Fibroblast of gingiva (primary cell): ENCODE measurements at places on chromosomes 2 and 18.

DNA sequence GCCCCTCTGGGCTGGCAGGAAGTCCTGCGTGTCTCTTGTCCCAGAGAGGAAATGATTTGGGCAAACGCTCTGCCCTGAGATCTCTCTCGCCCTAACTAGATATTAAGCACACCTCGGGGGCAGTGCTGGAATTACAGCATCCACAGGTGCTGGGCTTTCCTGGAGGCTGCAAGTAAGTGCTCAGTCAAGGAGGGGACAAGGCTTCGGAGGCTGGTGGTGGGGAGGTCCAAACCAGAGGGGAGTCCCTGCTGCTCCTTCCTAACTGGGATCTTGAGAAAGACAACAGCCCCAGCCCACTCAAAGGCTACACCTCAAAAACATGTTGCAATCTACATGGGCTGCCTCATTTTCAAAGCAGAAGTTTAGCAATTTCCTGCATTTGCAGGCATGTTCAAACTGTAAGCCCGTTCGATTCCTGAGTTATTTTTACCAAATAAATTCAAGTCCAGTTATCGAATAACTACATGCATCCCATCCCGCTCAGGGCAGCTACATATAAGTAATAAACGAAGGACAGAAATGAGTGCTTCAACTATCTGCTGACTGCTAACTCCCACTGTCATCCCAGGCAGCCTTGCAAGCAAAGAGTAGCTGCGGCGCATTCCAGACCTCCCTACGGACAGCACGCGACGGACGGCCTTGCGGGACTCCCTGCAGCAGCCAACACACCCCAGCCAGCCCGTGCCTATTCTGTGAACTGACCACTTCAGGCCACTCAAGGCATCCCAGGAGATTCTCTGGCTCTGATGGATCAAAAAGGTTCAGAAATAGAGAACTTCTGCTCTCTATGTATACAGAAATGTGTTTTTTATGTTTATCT lies 27.5 kb downstream of the ZNF516 start:
- DNase-seq, result peak; percentile 36

- no peak for DNase-seq
Observed at GRCh38 chr2:46066116-46066515, 231.1 kb upstream of the EPAS1 start.

GRCh38 chr18:75562216-75562615 lies 134.7 kb upstream of the SMIM21 start:
- no peak for DNase-seq

- no peak for DNase-seq
Observed at GRCh38 chr2:170524828-170525565, 190.1 kb upstream of the SP5 start.

GRCh38 chr18:49273241-49273880 lies 187.1 kb downstream of the DYM start:
- no peak for DNase-seq

DNA sequence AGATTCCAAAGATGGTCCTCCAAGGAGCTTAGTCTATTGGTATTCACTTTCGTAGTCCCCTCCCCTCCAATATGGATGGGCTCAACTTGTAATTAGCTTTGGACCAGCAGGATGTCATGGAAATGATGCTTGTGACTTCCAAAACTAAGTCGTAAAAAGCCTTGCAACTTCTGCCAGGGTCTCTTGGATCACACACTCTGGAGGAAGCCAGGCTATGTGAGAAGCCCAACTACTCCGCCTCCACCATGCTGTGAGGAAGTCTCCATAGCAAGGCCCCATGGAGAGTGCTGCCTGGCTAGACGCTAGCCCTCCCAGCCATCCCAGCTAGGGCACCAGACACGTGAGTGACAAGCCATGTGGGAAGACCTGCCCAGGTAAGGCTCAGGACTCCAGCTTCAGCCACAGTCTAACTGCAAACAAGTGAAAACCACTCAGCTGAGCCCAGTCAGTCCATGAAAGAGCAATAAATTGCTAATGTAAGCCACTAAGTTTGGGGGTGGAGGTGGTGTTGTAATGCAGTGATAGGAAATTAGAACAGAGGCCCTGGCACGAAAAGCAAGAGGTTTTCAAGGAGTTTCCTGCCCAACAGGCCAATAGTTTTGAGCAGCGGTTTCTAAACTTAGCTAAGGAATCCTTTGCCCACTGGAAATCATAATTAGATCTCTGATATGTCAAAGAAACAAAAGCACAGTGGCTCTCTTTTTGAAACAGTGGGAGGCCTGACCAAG lies 77.5 kb upstream of the GLI2 start:
- no peak for DNase-seq

DNA sequence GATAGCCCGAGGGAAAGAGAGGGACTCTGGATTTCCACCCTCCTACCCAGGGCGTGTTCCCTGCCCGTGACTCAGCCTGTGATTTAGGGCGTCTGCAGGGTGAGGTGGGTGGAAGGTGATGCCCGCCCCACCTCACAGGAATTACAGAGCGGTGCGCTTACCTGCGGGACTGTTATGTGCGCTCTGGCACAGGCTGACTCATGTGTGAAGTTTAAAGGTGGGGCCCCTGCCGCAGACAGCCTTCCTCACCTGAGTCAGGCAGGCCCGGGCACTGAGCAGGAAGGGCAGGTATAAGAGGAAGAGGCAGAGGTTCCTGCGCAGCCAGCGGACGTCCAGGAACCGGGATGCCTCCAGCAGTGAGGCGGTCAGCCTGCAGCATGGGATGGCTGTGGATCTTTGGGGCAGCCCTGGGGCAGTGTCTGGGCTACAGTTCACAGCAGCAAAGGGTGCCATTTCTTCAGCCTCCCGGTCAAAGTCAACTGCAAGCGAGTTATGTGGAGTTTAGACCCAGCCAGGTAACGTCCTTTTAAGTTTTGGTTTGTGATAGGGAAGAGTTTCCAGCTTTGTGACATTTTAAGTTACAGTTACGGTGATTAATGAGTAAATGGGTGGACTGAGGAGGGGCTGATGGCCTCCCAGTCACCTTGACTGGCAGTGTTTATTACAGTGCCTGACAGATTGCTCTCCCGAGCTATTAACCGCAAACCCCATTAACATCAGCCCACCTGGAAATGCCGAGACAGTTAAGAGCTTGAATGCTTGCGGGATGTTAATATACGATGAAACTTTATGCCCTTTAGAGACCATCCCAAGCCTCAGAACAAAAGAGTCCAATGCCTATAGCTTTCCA lies 141.6 kb upstream of the TTC39C start:
- no peak for DNase-seq

DNA sequence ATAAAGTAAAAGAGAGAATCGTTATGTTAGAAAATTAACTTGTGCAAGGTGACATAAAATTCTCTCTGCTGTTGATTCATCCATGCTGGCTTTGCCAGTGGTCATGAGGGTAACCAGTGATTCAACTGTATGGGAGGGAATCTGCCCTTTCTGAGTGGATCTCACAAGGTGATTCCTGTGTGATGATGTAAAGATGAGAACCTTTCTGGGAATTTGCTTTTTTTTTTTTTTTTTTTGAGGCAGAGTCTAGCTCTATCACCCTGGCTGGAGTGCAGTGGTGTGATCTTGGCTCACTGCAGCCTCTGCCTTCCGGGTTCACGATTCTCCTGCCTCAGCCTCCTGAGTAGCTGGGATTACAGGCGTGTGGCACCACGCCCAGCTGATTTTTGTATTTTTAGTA lies 23.3 kb downstream of the RAB31 start:
- peak; percentile 26 for DNase-seq

GRCh38 chr18:49838381-49838780 lies 25.0 kb upstream of the ACAA2 start:
- no peak for DNase-seq

DNA sequence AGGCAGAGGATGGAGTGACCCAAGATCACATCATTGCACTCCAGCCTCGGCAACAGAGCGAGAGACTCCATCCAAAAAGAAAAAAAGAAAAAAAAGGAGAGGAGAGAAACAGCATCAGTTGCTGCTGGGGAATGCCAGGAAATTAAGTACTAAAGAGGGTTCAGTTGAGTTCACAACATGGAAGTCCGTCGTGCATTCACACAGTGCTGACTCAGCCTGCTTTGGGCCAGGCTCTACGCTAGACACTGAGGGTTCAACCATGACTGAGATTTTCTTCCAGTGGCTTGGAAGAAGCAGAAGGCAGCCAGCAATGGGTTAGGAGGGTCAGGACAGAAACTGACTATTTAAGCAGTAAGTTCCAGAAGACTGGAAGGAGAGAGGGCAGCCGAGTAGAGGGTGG lies 108.8 kb downstream of the FMNL2 start:
- no peak for DNase-seq

- no peak for DNase-seq
Observed at GRCh38 chr2:143279672-143280071, 150.5 kb downstream of the ARHGAP15 start.

GRCh38 chr2:2613279-2614199 lies 282.5 kb upstream of the MYT1L start:
- DNase-seq, result peak; percentile 16

DNA sequence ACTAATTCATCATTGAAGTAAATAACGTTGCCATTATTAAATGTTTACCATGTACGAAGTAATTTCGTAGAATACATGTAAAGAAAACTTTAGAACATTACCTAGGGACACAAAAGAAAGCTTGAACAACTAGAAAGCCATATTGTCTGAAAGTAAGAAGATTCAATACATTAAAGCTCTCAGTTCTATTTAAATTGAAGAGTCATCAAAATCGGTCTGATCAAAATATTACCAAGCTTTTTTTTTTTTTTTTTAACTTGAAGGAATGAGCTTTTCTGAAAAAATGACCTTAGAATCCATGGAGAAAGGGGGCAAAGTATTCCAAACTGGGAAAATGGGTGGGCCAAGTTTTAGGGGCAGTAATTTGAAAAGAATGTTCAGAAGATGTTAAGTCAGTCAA lies 300.8 kb downstream of the GPD2 start:
- no peak for DNase-seq

- DNase-seq, result no peak
Observed at GRCh38 chr2:152071092-152071491, 27.8 kb downstream of the CACNB4 start.

- no peak for DNase-seq
Observed at GRCh38 chr2:242035858-242036652, 166.5 kb downstream of the RTP5 start.

- no peak for DNase-seq
Observed at GRCh38 chr2:126368758-126369157, 287.2 kb upstream of the GYPC start.

GRCh38 chr2:68722712-68723111 lies 11.9 kb upstream of the ARHGAP25 start:
- DNase-seq, result no peak
